ENCODE measurements at places on chromosomes 4 and X.
A peak's percentile ranks its signal among the peaks of the same experiment; 100 is the strongest.

- DNase-seq, result peak; percentile 68
These were observed 66.0 kb downstream of the FBXO8 start for GRCh38 chr4:174217273-174218126.

- DNase-seq, result no peak
These were observed 33.7 kb downstream of the IDS start for GRCh38 chrX:149471397-149471796.

DNA sequence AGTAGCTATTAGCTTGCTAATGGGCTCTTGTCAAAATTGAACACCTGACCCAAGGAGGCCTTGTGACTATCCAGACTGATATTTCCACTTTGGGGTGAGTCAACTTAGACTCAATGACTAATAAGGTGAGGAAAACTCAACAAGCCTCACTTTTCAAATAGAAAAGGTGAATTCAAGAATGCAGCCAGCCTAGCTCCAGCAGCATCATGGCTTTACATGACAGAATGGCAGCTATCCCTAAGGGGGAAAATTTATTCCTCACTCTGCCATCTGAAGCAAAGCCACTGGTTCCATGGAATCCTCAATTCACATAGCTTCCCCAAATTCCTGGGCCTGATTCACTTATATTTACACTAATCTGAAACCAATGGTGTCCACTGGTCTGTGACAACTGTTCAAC is 29.1 kb upstream of the RAB9B start:
- no peak for DNase-seq

DNA sequence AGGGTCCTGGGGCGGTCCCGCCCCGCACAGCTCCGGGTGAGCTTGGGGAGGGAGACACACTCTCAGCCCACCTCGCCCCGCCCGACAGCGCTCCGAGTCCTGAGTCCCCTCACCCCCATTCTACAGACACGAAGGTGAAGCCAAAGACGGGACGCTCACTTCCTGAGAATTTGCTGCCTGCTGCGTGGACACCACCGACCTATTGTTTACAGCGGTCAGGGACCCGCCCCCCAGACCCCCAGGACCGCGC is 796 bp upstream of the ZNF141 start:
- peak; percentile 81 for DNase-seq

DNA sequence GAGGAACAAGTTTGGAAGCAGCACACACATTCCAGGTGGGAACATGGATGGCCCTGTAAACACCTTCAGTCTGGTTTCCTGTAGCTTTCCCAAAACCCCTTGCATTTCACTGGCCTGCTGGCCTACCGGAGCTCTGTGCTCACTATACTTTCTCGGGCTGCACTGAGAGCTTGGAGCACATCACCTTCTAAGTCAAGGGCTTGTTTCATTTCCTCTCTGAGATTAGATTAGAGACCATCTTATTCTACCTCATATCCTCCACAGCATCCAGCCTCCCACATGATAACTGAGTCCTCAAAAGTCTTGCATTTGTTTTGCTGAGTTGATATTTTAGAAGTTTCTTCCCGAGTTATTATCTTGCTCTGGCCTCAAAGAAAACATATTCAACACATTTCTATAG is 147.7 kb downstream of the RASL11B start:
- DNase-seq, result no peak

GRCh38 chrX:15244421-15244820 is 25.5 kb downstream of the ASB9 start:
- DNase-seq, result no peak

DNA sequence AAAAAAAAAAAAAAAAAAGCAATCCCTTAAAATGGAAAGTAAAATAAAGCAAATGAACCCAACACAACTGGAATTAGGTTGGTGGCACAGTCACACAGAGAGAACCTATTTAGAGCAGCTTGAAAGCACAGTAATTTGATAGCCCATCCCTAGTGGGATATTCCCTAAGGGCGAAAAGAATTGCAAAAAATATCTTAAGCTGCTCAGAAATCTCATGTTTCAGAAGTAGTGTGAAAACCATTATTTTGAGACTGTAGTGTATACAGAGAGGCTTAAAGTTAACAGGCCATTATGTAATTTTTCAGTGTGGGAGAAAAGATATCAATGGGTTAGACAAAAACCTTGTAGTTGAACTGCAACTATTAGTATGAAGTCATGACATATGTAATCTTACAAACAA is 40.0 kb upstream of the DHX15 start:
- no peak for DNase-seq

DNA sequence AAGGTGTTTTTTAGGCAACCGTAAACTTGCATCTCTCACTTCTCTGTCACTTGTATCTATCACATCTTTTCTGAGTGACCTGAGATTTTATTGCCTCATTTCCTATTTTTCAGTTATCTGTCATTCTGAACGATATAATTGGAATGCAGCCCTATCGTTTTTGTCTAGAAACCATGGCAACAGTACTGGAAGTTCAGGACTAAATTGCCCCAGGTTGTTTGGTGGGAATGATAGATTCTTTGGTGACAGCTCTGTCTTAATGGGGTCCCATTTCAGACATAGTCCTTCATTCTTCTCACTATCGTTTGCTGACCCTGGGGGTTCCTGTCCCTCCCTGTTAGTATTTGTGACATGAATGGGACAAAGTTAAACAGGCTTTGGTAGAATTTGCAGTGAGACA is 267.7 kb upstream of the GALNT7 start:
- no peak for DNase-seq

DNA sequence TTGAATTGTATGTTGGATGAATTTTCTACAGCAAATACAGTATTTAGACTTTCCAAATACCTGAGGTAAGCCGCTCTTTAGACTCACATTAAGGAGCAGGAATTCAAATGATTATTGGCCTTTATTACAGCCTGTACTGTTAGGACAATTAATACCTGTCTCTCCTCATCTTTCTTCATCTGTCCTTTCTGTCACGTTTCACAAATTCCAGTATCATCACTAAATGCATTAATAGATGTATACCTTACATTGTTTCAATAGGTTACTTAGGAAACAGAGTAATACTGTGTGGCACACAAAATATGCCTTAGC is 1.2 kb downstream of the FAM241A start:
- no peak for DNase-seq

DNA sequence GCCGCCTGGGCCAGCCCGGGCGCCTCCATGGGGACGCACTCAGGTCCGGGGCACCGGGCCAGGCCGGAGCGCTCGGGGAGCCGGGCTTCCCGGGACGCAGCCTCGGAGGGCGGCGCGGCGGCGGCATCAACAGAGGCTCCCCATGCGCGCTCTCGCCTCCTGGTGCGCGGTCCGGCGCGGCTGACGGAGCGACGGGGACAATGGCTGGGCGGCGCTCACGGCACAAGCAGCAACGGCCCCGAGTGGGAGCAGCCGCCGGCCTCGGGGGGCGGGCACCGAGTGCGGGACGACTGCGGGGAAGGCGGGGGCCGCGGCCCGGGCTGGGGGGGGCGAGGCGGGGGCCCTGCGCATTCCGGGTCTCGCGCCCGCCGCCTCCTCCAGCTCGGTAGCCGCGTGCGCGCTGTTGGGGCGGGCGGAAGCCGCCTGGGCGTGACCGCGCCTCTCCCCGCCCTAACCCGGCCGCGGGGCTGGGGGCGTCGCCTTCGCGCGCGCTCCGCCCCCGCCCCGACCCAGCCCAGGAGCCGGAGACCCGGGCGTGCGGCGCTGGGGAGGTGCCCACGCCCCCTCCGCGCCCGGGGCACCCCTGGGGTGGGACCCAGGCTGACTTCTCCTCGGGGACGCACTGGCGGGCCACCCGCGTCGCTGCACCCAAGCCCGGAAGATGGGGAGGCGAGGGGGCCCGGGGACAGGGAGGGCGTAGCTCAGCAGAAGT is at the start of gene PRKX:
Gene PRKX (minus strand): TSS at position 425 of the 712 bp plus-strand sequence. CDS start 396 bp downstream, at position 29.
- peak; percentile 72 for DNase-seq

DNA sequence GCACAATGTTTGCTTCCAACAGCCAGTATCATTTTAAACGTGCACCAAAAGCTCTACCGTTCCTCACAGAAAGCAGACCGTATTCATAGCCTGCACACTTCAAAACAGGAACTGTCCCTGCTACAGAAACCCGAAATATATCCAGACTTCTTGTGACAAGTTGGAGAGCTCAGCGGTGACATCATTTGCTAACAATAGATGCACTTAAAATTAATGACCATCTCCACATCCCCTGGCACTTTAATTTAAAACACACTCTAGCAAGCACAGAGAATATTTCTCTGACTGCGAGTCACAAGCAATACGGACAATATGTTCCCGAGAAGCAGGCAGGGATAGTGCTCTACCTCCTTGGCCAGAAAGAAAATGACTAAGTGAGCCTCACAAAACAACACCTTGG is 2.5 kb downstream of the NYX start:
- DNase-seq, result no peak

- DNase-seq, result no peak
These were observed 839.1 kb downstream of the SH3BGRL start for GRCh38 chrX:82041034-82041433.

DNA sequence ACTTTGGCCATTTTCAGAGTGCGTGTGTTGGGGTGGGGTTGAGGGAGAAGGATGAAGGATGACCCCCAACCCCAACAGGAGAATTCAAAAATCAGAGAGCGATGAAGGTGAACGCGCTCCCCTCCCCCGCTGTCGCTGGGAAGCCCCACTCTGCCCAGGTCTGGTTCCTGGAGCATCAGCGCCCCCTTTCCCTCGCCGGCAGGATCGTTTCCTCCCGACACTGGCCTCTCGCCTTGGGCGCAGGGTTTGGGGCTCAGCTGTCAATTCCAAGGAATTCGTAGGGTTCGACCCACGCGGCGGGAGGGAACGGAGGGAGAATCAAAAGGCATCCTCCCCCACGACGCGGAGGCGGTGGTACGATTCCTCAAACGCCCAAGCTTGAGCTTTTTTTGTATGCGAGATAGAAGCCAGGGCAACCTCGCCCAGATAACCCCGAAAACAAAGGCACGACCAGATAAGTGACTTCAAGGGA is 1.0 kb upstream of the PDGFRA start:
- peak; percentile 89 for DNase-seq

- DNase-seq, result no peak
These were observed 403.0 kb upstream of the CNKSR2 start for GRCh38 chrX:20971250-20971649.

DNA sequence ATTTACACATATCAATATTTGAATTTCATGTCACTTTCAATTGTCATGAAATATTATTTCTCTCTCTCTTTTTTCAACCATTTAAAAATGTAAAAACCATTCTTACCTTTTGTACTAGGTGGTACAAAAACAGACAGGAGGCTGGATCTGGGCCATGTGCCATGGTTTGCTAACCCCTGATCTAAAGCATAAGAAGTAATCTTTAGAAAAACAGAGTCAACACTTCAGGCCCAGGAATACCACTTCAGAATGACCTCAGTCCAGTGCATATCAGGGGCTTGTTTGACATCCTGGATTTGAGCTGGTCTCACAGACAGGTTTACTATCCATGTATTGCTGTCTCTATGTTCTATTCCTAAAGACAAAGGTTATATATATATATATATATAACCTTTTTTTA is 102.5 kb downstream of the DCHS2 start:
- DNase-seq, result no peak

- no peak for DNase-seq
These were observed 107.2 kb upstream of the LIMCH1 start for GRCh38 chr4:41430792-41431191.

DNA sequence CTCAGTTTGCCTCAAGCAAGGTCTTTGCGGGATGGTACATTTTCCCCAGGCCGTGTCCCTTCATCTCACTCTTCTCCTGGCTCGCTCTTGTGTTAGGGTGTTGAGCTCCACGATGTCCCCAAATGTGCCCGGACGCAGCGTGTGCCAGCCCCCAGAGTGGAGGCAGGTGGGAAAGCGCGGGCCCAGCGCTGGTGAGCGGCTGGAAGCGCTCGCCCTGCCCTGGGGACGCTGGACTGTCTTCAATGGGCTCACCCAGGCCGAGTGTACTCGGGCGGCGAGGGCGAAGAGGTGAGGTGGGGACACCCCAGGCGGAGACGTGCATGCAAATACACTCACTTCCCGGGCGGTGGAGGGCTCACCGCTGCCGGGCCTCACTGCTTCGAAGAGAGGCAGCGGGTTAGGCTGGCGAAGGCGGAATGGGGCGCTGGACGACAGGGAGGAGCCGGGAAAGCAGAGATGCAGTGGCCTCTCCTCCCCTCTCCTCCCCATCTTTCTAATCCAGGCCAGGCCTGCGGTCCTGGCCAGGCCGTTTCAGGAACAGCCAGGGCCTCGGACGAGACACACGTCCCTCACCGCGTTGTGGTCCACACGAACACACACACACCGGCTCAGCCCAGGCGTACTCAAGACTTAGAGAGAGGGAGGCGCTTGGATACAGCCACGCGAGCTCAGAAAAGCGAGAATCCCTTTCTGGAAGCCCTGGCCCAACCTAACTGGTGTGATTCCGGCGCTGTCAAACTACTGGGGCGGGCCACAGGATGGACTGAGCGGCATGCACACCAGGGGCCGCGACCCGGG is 2.2 kb downstream of the NKX6-1 start:
- DNase-seq, result no peak

GRCh38 chr4:176409627-176410026 is 89.9 kb downstream of the SPCS3 start:
- no peak for DNase-seq

DNA sequence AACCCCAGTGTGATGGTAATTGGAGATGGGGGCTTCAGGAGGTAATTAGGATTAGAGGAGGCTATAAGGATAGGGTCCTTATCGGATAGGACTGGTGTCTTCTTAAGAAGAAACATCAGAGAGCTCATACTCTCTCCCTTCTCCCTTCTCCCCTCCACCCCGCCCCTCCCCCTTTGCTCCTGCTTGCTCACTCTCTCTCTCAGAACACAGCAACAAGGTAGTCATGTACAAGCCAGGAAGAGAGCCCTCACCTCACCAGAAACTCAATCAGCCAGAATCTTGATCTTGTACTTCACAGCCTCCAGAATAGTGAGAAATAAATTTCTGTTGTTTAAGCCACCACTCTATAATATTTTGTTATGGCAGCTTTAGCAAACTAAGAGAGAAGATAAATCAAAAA is 4.5 kb downstream of the DDX60L start:
- DNase-seq, result no peak

GRCh38 chr4:165766976-165767375 is 106.1 kb upstream of the TLL1 start:
- DNase-seq, result no peak

DNA sequence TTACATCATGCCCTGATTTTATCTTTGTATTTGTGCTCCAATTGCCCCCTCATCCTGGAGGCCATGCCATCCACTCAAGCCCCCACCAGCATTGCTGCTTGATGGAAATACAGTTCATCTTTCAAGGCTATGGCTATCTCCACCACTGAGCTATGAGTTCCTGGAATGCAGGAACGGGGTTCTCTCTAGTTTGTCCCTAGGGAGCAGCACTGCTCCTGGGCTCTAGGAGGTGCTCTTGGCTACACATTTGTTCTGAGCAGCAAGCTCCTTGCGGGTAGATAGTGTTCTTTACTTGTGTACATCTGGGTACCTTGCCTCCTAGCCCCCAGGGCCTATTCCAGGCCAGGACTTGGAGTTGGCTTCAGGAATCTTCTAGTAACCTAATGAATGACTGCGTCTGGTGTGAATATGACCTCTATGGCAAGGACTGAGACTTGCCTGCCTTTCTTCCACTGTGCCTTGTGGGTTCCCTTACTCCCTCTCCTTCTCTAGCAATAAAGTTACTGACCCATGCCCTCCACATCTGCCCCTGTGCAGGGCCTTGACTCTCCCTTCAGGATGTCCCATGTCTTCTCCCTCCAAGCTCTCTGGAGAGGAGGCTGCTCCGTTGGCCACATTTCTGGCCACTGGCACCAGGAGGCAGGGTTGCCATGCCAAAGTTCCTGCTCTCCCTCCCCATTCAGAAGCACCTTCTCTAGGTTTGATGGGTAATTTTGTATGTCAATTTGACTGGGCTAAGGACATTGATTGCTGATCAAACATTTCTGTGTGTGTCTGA is 7.6 kb downstream of the CITED1 start:
- DNase-seq, result no peak

GRCh38 chrX:114599911-114600310 is 16.0 kb downstream of the HTR2C start:
- no peak for DNase-seq

- DNase-seq, result no peak
These were observed 14.7 kb downstream of the STAP1 start for GRCh38 chr4:67573193-67573592.
